Jurkat, Clone E6-1 (cell line): ENCODE measurements at places on chromosomes 3 and 15.

- DNase-seq: peak; percentile 7
Observed at GRCh38 chr15:67192185-67192820, 62.2 kb downstream of the AAGAB start.

- no peak for DNase-seq
Observed at GRCh38 chr3:5437783-5438323, 250.3 kb downstream of the EDEM1 start.

DNA sequence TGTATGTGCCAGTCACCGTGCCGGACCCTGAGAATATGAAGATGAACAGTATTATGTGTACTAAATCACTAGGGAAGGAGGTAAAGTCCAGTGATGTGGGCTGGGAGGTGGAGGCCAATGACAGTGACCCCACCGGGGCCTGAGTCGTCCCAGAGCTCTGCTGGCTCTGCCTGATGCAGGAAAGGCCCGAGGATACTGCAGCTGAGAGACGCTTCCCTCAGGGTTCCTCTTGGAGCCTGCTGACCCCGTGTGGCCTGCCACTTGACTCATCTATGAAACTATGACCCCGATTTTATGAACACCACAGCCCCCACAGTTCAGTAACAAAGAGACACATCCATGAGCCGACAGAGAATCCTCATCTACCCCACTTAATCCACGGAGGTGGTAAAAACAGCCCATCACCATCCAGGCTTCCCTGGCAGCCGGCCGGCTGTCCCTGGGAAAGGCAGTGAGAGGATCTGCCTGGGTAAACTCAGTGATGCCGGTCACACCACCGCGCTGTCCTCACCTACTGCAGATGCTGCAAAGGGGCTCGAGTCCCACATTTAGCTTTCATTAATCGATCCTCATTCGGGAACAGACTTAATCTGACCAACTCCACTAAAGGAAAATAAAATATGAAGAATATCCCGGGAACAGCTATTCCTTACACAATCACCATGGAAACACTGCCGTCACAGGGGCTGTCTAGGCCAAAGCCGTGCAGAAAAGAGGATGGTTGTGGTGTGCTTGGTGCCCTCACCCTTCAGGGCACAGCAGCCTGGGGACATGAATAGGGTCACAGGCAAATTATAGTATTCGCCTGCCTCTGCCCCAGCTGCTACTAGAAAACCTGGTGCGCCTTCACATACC lies 82.9 kb downstream of the ARRDC4 start:
- no peak for DNase-seq

DNA sequence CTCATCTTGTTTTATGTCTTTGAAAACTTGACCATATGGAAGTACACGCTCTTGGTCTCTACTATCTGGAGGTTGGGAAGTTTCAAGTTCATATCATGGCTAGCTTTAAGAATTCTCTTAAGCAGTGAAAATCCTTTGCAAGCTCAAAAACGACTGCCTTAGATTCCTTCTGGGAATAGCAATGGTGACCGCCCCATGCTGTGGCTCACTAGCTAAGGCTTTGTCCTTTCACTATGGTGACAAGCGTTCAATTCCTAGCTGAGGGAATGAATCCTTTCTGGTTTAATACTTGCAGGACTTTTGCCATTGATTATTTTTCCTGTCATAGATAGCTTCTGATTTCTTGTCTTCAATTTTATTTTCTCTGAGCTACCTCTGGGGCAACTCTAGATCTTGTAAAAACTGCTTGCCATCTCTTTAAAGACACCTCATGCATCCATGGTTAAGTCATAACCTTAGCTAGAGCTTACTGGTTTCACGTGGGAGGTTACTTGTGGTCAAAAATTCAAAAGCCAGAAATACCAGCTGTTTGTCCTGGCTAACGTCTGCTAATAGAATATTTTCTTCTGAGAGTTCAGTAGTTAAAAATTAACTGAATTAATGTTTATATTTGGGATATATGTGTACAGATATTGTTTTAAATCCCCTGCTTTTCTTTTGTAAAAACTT lies 673.4 kb upstream of the CBLB start:
- no peak for DNase-seq

DNA sequence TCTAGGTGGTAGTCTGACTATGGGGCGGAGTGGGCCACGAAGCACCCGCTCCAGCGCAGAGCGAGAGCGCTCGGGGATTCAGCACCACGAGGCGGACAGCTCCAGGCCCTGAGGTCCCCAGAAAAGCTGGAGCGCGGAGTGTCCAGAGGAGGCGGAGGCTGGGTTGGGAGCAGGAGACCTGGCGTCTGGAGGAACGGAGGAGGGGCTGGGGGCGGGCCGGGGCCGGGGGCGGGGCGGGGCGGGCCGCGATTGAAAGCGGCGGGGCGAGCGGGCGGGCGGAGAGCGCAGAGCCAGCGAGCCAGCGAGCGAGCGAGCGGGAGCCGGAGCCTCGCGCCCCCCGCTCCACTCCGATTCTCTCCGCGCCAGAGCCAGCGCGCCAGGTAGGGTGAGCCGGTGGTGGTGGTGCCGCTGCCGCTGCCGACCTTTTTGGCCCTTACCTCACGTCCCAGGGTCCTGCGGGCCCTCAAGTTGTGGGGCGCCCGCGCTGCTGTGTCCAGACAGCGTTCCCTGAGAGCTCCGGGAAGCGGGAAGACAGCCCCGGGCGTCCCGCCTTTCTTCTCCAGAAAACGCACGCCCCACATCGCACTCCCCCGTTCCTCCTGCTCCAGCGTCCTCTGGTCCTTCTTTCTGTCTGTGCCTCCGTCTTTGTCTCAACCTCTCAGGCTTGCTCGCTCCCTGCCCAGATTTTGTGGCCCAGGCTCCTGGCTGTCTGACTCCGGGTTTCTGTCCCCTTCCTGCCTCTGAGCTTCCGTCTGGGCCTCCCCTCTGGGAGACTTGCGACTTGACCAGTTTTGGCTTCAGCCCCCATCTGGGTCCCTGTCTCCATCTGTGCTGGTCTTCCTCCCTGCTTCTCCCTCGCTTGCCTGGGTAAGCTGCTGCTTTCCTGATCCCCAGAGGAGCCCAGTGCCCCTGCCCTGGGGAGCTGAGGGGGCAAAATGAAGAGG lies at the start of gene GRM2:
GRM2 (plus strand) TSS at position 281 of the 944 bp plus-strand sequence. CDS start 1,916 bp downstream, outside the sequence.
- DNase-seq: no peak

- no peak for DNase-seq
Observed at GRCh38 chr3:190692256-190692655, 170.2 kb downstream of the GMNC start.

- no peak for DNase-seq
Observed at GRCh38 chr3:2731843-2732242, 378.3 kb downstream of the IL5RA start.

- no peak for DNase-seq
Observed at GRCh38 chr3:23629181-23629894, 176.4 kb upstream of the UBE2E1 start.

GRCh38 chr3:186002884-186003472 lies 65.2 kb upstream of the TRA2B start:
- DNase-seq: peak; percentile 58

GRCh38 chr3:28645149-28645548 lies 296.5 kb upstream of the AZI2 start:
- no peak for DNase-seq

GRCh38 chr3:42720126-42720525 lies 17.5 kb upstream of the HHATL start:
- no peak for DNase-seq

DNA sequence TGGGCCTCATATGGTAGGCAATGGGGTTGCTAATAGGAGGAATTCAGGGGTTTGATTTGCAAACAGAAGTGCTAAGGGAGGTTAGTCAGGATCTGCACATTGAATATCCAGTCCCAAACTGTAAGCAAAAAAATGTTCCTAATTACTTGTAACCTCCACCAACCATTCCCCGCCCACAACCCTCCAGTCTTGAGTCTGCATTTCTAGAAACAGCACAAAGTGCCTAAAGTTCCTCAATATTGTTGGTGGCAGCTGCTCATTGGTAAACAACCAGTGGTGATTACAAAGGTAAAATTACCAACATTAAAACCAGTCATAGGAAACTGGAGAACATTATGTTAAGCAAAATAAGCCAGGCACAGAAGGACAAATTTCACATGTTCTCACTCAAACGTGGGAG lies 18.9 kb downstream of the HDC start:
- DNase-seq: no peak

GRCh38 chr3:100425316-100425715 lies 24.0 kb downstream of the LNP1 start:
- no peak for DNase-seq

- peak; percentile 81 for DNase-seq
Observed at GRCh38 chr3:18370672-18371071, 54.5 kb downstream of the SATB1 start.

GRCh38 chr3:107426223-107426622 lies 49.0 kb downstream of the CCDC54 start:
- DNase-seq: no peak

DNA sequence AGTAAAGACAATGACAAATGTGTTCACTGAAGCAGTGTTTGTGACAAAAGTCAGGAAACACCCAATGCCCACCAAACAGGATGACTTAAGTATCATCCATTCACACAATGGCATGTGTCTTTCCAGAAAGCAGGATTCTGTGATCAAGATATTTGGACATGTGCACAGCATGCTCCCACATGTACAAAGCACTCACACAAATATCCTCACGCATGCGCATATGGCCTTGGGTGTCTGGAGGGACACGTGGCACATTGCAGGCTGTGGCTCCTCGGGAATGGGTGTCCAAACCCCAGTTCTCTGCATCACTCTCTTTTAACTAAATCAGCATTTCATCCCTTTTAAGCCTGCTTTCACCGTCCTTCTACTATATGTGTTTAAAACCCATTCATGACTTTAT lies 130.5 kb downstream of the KLF13 start:
- no peak for DNase-seq

DNA sequence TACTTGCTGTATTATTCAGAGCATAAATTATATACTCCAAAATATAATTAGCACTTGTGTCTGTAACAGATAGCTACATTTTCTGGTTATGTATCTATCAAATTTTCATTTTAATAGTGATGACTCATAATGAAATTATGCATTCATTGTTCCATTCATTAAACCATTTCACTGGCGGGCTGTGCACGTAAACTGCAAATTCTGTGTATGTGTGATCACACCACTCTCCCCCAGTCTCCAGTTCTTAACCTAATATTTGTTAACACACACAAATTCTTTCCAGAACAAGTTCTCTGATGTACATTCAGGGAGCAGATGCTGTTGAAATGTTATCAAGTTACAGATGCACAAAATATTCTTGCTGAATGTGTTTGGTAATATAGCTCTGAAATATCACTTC lies 3.8 kb upstream of the KCNMB2 start:
- DNase-seq: no peak

GRCh38 chr15:67130673-67131601 lies 65.5 kb downstream of the SMAD3 start:
- DNase-seq: no peak

GRCh38 chr3:182637350-182638110 lies 155.8 kb upstream of the ATP11B start:
- no peak for DNase-seq

DNA sequence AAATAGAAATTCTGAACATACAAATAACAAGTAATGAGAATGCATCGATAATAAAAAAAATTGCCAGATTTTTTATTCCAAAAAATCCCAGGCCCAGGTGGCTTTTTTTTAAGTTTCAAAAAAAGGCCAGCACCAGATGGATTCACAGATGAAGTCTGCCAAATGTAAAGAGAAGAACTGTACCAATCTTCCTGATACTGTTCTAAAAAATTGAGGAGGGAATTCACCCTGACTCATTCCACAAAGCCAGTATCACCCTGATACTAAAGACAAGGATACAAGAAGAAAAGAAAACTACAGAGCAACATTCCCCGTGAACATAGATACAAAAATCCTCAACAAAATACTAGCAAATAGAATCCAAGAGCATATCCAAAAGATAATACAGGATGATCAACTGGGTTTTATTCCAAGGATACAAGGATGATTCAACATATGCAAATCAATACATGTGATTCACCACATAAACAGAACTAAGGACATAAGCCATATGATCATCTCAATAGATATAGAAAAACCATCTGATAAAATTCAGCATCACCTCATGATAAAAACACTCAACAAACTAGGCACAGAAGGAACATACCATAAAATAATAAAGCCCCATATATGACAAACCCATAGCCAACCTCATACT lies 44.1 kb upstream of the XCR1 start:
- no peak for DNase-seq
